ENCODE measurements at places on chromosomes 2 and 18.

- DNase-seq: no peak
Observed at GRCh38 chr2:63194175-63194574, 143.5 kb downstream of the OTX1 start.

DNA sequence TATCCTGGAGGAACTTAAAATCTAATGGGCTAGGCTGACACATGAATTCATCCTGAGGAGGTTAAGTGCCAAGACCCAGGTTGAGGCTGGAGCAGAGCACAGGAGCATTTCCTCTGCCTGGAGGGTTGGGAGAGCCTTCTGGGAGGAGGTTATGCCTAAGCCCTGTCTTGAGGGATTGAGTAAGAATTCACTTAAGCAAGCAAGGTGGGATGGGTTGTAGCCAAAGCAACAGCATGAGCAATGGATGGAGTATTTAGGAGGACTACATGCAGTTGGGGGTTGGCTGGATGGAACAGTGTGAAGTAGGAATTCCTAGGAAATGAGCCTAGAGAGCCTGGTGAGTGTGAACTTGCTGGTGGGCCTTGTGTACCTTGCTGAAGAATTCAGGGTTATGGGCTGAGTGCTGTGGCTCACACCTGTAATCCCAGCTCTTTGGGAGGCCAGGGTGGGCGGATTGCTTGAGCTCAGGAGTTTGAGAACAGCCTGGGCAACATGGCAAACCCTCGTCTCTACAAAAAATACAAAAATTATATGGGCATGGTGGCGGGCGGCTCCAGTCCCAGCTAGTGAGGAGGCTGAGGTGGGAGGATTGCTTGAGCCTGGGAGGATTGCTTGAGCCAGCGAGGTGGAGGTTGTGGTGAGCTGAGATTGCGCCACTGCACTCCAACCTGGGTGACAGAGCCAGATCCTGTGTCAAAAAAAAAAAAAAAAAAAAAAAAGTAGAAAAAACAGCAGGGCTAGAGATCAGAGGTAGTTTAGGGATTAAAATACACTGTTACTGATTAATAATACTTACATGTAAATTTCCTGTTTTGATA lies 22.2 kb downstream of the TANC1 start:
- DNase-seq: no peak

DNA sequence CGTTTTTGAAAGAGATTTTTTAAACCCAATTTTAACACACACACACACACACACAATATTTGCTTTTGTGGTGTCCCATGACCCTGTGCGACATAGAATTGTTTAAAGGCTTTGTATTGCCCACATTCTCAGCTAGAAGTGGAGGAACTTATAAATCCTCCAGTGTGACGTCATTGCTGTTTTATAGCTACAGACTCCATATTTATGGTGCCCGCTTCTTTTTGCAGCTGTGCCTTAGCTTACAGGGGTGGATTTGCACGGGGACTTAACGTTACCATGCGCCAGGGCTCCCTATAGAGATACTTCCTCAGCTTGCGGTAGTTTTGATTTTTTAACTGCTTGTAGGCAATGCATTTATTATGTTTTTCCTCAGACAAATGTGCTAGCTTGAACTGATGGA lies 101.9 kb upstream of the SMIM21 start:
- DNase-seq: no peak

- DNase-seq: no peak
Observed at GRCh38 chr2:235129850-235130249, 178.0 kb downstream of the SH3BP4 start.

GRCh38 chr2:127218812-127219170 lies 1.3 kb downstream of the CYP27C1 start:
- no peak for DNase-seq

GRCh38 chr2:234001380-234002160 lies 48.9 kb upstream of the SPP2 start:
- DNase-seq: peak; percentile 51

GRCh38 chr2:201837391-201837790 lies 31.1 kb downstream of the CDK15 start:
- DNase-seq: peak; percentile 78

GRCh38 chr18:53906681-53907080 lies 317.8 kb downstream of the MBD2 start:
- DNase-seq: no peak

DNA sequence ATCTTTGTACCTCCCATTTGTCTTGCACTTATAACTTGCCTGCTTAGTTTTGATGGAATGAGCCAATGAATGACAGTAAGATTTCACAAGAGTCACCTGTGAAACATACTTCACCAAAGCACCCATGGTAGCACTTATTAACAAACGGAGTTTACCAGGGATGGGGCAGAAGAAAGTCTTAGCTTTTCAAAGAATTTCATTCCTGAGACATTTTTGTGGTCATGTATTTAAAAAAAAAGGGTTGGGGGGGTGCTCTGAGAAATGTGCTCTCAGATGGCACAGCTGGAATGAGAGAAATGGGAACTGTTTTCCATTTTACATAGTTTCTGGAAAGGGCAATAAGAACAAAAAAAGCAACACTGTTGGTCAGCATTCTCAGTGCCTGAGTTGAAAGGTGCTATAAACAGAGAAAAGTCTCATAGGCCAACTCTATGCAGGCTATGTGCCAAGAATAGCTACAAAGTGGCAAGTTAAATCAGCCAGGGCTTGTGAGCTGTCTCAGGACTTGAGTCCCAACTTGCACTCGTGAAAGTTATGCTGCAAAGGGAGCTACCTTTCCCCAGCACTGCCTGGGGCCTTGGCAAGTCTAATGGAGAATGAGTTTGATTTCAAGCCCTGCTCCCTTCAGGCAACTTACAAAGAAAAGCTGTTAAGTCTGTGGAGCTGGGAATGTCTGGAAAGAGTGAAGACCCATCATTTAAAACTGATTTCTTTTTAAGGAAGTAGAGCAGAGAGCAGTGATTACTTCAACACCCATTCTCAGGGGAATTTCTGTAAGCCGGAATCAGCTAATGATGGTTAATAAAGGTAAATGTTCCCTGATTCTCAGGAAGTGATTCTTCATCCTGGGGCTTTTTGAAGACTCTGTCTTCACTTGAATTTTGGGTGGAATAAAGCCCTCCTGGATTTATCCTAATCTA lies 170.6 kb downstream of the SLC8A1 start:
- DNase-seq: no peak

DNA sequence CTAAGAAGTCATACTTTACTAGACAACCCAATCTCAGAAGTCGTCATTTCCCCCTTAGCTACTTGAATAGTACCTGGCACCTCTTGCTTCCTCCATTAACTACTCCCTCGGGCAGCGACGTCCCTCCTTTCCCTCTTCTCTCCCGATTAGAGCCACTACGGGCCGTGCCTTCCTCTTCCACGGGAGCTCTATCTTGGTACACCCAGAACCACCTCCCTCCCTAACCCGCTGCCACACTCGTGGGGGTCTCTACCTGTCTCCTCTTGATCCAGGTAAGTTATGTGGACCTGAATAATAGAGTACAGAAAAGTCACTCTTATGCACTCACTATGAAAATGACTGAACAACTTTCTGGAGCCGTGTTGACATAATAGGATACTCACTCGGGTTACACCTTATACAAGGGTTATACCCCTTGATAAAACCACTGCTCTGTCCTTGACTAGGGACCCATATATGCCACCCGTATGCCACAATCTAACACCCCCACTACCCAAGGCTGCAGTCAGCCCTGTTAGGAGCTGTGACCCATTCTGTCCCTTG lies 595 bp upstream of the HDHD2 start:
- no peak for DNase-seq

DNA sequence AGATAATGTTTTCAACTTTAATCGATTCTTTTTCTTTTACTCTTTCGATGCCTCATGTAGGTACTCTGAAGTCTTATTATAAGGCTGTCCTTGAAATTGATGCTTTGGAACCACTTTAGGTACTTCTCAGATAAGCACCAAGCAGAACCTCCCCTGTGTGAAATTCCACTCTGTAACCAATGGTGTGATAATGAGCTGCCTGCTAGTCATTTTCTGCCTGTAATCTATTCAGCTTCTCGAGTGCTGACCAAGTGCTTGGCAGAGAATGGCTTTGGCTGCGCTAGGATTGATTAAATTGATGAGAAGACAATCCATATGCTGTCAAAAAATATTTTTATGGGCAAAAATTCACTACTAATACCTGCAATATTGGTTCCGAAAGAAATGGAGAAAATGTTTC lies 132.1 kb upstream of the STON1 start:
- DNase-seq: no peak

- DNase-seq: no peak
Observed at GRCh38 chr18:57839942-57840381, 36.8 kb upstream of the ATP8B1 start.

- no peak for DNase-seq
Observed at GRCh38 chr2:57450170-57450569, 596.4 kb upstream of the VRK2 start.

DNA sequence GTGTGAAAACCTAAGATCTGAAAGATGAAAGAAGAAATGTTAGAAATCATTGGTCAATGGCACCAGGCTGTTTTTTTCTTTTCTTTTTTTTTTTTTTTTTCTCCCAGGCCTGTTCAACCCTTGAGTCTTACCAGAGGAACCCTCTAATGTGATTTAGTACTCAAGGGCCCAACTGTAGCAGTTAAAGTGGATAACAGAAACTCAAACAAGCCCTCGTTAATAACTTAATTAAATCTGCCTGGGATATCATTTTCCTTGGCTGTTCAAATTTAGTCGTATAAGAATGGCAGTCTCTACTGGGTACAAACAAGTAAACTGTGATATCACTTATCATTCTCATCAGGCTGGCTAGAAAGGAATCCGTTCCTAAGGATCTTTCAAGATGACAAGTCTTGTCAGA lies 16.5 kb downstream of the ARL4C start:
- no peak for DNase-seq

- DNase-seq: no peak
Observed at GRCh38 chr2:150168595-150169236, 318.8 kb downstream of the RND3 start.

DNA sequence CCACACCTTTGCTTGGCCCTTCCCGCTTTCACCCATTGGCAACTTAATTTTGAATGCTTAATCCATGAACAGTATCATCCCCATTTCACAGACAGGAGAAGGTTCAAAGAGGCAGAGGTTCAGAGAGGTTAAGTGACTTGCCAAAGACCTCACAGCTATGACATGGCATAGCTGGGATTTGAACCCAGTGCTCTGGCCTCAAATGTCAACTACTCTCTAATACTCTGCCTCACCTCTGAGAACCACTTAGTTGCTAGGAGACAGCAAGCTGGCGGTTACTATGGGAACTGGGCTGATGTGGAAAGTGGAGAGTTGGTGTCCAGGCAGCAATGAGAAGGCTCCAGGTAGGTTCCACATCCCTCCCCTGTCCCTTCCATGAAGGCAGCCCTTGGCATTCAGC lies 15.8 kb upstream of the PRSS56 start:
- DNase-seq: no peak

DNA sequence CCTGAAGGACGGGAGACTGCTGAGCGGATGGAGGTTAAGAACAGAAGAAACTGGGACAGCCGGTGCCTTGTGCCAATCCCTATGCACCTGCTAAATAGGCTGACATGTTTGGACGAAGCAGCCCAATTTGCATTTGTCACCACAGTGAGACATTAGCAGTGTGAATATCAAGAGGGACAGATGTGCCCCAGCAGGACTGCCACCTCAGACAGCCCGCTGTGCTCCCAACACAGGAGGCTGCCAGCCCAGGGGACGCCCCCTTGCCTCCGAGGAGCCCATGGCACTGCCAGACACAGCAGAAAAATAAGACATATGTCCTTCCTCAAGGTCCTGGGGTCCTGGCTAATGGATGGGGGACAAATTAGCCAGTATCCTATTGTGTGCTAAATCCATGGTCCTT lies 306.7 kb upstream of the POU3F3 start:
- DNase-seq: no peak

- DNase-seq: no peak
Observed at GRCh38 chr18:55354795-55355194, 233.2 kb downstream of the TCF4 start.

DNA sequence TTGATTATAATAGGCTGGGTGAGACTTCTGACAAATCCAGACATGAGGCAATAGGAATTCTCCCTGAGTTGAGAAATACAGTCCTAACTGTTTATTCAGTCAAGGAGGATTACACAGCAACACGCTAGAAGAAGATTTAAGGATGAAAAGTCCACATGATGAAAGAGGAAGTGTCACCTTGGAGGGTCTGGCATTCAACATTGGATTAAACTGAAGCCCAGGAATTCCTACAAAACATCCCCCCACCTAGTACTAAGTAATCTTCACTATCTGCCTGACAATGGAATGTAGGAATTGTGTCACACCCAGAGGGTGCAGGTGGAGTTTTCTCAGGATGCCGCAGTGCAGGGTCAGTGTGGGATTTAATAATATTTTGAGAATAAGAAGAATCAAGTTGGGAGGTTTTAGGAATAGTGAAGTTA lies 142.4 kb downstream of the SOCS6 start:
- no peak for DNase-seq

Measured in SK-N-MC (cell line).